ENCODE measurements at places on chromosomes 11 and 22.
A peak's percentile ranks its signal among the peaks of the same experiment; 100 is the strongest.

DNA sequence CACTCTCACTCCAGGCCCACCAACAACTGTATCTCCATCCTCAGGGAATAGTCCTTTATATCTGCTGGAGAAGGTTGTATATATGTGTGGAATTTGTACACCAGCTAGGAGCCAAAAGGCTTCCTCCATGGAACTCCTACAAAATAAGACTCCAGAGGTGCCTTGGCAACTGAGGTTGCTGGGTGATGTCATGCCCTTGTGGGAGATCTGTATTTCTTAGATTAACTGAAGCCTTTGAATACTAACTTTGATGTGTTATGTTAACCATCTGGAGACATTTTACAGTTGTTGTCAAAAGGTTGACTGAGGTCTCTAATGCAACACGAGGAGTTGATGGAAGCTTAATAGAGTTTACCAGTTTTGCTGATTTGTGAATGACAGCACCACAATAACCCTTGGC is 139.5 kb upstream of the TTC12 start:
- DNase-seq = no peak

DNA sequence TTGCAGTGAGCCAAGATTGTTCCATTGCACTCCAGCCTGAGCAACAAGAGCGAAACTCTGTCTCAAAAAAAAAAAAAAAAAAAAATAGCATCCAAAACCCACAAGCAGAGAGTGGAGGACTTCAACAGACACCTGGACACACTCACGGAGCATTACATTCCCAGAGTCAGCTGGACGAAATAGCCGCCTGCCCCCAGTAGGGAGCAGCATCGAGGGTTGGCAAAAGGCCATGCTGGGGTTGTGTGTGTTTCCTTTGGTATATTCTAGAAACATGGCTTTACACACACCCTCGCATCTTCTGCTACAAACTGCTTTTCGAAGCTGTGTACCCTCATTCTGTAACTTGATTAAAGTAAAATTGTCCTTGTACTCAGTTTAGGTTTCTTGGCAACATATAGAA is 5.3 kb downstream of the ADA2 start:
- DNase-seq = no peak

GRCh38 chr11:122487669-122488068 is 167.9 kb upstream of the UBASH3B start:
- DNase-seq = no peak

GRCh38 chr22:38187413-38188212 is 6.0 kb upstream of the PLA2G6 start:
- DNase-seq = no peak

DNA sequence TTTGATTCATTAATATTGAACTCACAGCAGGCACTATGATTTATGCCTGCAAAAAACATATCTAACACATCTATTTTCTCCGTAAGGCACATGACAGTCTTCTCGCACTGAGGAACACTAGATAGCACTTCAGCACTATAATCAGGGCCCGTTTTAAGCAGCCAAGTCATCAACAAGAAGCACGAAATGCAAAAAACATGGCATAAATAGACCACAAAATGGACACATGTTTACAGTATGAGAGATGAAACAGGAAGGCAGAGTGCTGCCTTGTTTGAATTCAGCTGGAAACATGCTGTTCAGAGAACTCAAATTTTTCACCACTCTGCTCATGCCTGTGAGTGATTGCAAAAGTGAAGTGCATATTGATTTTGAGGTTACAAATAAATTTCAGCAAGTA is 205.8 kb upstream of the PDGFD start:
- no peak for DNase-seq

DNA sequence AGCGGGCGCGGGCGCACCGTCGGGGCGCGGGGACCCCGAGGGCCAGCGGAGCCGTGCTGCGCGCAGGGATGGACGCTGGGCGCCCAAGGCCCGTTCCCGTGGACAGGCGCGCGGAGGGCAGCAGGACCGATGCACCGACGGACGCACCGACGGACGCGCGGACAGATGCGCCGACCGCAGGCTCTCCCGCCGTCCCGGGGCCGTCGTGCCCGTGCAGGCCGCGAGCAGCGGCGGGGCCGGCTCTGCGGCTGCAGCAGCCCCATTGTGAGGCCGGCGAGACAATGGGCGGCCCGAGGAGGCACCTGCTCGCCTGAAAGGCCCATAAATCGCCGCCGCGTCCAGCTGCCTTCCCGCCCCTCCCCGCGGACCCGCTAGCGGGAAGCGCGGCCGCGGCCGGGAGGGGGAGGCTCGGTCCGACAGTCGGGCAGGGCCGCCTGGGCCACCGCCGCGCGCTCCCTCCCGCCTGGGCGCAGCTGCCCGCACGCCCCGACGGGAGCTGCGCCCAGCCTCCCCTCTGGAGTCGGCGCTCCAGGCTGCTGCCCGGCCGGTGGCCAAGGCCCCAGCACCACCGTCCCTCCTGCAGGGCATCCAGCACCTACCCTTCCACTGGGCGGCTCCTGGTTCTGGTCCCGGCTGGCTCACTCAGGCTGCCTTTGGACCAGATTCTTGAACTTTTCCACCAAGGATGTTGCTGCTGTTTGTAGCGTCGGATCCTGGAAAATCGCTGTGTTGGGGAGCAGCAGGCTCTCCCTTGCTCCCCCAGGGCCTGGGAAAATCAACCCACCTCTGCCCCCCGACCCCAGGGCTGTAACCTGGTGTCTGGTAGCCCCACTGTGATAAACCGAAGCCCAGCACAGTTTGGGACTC is 15.8 kb downstream of the CDKN1C start:
- DNase-seq = no peak

GRCh38 chr22:28743852-28744251 is 2.0 kb downstream of the HSCB start:
- no peak for DNase-seq

DNA sequence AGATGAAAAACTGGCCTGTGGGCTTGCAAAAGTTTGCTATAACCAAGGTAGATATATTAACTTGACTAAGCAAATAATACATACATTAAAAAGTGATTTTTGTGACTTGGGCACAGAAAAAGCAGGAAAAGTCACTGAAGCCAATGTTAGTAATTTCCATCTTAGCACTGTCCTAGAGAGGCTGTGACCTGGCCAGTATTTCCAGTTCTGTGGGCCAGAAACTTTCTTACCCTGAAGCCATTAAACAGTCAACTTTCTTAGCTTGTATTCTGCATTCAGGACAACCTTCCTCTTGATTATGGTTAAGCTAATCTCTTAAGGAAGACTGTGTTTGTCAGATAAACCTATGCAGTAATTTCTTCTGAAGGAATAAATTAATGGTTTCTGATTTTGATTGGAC is 22.3 kb upstream of the SLC36A4 start:
- DNase-seq = no peak

GRCh38 chr11:13105237-13105844 is 96.2 kb downstream of the RASSF10 start:
- no peak for DNase-seq

- DNase-seq = no peak
Measured at GRCh38 chr11:109343242-109343641, 78.7 kb upstream of the C11orf87 start.

- no peak for DNase-seq
Measured at GRCh38 chr22:17486313-17486712, 77.0 kb upstream of the SLC25A18 start.

- no peak for DNase-seq
Measured at GRCh38 chr22:25007444-25008106, 55.1 kb downstream of the KIAA1671 start.

- no peak for DNase-seq
Measured at GRCh38 chr11:88317536-88317935, 20.0 kb downstream of the CTSC start.

DNA sequence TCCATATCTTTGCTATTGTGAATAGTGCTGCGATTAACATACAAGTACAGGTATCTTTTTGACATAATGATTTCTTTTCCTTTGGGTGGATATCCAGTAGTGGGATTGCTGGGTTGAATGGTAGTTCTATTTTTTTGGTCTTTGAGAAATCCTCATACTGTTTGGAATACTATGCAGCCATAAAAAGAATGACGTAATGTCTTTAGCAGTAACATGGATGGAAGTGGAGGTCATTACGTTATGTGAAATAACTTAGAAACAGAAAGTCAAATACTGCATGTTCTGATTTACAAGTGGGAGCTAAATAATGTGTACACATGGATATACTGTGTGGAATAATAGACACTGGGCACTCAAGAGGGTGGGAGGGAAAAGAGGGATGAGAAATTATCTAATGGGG is 4.0 kb upstream of the MMP10 start:
- no peak for DNase-seq

GRCh38 chr11:131331010-131331409 is 39.4 kb upstream of the NTM start:
- no peak for DNase-seq

- DNase-seq = no peak
Measured at GRCh38 chr22:17434856-17435255, 65.6 kb downstream of the CECR2 start.

- DNase-seq = no peak
Measured at GRCh38 chr22:19576460-19577421, 52.5 kb upstream of the CLDN5 start.

- no peak for DNase-seq
Measured at GRCh38 chr22:36301851-36302250, 48.9 kb downstream of the APOL1 start.

DNA sequence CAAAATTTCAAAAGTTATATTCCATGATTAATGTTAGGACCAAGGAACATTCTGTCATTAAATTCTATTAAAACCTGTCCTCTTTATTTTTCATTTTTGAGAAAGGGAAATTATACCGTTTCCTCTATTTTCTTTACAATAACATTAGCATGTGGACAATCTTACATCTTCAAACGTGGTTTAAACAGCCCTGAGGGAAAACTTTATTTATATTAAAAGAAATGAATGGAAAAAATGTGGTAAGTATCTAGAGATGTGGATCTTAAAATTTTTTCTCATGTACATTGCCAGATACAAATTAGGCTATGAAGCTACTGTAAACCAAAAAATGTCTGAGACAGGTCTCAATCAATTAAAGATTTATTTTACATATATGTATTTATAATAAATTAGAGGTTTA is 18.9 kb upstream of the FIBIN start:
- DNase-seq = no peak

DNA sequence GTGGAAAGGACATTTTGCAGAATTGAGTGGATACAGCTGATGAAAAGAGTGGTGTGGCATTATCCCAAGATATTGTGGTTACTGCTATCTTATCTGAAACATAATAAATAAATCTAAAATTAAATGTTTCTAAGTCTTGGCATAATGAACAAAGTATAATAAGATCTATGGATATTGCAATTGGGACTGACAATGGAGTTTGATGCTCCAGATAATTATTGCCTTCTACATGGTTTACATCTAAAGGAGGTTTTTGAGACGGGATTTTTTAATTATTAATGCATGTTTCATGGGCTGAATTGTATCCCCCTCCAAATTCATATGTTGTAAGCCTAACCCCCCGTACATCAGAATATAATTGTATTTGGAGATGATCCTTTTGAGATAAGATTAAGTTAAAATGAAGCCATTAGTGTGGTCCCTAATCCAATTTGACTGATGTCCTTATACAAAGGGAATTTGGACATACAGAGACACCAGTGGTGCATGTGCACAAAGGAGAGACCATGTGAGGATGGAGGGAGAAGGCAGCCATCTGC is 198.5 kb downstream of the MSANTD4 start:
- DNase-seq = no peak

DNA sequence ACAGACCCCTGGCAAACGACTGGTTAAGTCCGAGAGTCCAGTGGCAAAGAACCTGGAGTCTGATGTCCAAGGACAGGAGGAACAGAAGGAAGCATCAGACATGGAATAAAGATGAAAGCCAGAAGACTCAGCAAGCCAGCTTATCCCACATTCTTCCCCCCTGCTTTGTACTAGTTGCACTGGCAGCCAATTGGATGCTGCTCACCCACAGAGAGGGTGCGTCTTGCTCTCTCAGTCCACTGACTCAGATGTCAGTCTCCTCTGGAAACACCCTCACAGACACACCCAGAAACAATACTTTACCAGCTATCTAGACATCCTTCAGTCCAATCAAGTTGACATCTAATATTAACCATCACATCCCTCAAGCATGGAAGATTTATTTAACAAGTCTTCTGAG is 1265.8 kb upstream of the CNTN5 start:
- no peak for DNase-seq

- DNase-seq = no peak
Measured at GRCh38 chr11:16280256-16280682, 76.1 kb downstream of the SOX6 start.

GRCh38 chr11:2666401-2666741 is 33.4 kb downstream of the KCNQ1OT1 start:
- DNase-seq = peak; percentile 65

GRCh38 chr11:96340555-96340885 is 2.5 kb downstream of the MAML2 start:
- DNase-seq = no peak

- DNase-seq = no peak
Measured at GRCh38 chr11:124474079-124474478, 28.6 kb upstream of the OR8B8 start.

GRCh38 chr11:24872651-24873311 is 375.9 kb downstream of the LUZP2 start:
- DNase-seq = no peak

DNA sequence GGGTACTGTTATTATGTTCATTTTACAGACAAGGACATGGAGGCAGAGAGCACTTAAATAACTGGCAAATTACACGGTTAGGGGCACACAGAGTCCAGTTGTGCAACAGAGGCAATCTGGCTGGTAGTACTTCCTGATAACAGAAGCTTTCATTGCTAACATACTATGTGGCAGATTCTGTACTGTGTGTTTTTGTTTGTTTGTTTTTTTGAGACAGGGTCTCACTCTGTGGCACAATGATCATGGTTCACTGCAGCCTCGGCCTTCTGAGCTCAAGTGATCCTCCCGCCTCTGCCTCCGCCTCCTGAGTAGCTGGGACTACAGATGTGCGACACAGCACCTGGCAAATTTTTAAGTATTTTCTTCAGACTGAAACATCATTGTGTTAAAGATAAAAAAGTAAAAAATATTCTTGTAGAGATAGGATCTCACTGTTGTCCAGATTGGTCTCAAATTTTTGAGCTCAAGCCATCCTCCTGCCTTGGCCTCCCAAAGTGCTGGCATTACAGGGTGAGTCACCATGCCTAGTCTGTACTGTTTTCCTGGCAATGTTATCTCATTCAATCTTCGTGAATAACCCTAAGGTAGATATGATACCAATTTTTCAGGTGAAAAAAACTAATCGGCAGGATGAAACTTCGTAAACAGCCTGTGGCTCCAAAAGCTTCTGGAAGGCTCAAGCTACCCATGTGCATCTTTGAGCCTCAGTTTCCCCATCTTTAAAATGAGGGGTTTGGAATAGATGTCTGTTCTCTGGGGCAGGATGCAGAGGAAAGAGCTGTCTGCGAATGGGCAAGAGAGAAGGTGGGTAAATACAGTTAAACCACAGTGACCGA is 921 bp upstream of the NUCB2 start:
- no peak for DNase-seq

- DNase-seq = no peak
Measured at GRCh38 chr11:74055938-74056337, 47.1 kb upstream of the UCP3 start.

DNA sequence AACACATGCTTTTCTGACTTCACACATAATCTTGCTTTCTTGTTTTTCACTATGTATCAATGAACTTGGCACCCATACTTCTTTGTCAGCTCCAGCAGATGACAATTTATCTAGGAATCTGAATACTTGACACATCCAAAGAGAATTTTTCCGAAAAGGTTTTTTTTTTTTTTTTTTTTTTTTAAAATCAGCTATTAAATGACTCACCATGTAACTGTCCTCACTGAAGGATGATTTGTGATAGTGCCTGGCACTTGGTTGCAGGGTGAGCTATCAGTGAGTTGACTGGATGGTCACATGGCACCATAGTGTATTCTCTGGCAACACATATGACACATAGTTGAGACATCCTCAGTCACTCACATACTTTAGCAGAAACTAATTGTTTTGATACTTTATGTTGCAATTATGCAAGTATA is 133.4 kb upstream of the E2F8 start:
- no peak for DNase-seq

- DNase-seq = no peak
Measured at GRCh38 chr22:21947040-21948014, 5.3 kb downstream of the PPM1F start.

All from left forelimb (tissue), 1 donor.